ENCODE measurements at places on chromosomes 1 and 21.

DNA sequence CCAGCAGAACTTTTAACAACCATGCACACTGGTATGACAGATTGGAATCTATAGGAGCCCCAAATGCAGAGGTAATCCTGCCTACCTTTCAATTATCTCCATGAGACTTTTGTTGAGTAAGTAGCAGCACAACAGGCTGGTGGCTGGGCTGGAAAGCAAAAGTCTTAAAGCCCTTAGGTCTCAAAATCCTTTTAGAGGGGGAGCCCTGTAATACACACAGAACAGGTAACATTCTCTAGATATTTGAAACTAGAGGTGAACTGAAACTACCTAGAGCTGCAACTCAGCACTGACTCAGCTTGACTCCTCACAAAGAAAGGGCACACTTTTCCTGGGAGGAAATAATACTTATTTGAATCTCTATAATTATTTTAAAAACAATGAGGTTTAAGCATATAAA is 71.5 kb downstream of the CLCA4 start:
- DNase-seq = no peak

GRCh38 chr1:210531475-210532222 is 202.9 kb downstream of the HHAT start:
- no peak for DNase-seq

DNA sequence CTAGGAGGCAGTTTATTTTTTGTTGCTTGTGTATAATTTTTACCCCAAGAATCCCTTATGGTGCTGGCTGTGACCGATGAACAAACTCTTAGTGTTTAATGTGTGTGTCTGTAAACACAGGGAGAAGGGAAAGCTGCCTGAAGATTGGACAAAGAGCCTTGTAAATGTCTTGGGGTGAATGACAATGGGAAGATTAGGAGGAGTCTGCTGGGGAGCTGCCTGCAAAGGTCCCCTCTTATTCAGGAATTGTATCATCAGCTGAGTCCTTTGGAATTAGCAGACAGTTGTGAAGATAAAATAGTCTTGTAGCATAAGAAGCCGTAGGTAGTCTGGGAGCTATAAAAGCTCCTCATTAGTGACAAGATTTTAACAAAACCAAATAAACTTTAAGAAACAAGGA is 88.4 kb downstream of the RUNX1 start:
- no peak for DNase-seq

GRCh38 chr1:61138921-61139774 is 56.8 kb downstream of the NFIA start:
- DNase-seq = no peak

DNA sequence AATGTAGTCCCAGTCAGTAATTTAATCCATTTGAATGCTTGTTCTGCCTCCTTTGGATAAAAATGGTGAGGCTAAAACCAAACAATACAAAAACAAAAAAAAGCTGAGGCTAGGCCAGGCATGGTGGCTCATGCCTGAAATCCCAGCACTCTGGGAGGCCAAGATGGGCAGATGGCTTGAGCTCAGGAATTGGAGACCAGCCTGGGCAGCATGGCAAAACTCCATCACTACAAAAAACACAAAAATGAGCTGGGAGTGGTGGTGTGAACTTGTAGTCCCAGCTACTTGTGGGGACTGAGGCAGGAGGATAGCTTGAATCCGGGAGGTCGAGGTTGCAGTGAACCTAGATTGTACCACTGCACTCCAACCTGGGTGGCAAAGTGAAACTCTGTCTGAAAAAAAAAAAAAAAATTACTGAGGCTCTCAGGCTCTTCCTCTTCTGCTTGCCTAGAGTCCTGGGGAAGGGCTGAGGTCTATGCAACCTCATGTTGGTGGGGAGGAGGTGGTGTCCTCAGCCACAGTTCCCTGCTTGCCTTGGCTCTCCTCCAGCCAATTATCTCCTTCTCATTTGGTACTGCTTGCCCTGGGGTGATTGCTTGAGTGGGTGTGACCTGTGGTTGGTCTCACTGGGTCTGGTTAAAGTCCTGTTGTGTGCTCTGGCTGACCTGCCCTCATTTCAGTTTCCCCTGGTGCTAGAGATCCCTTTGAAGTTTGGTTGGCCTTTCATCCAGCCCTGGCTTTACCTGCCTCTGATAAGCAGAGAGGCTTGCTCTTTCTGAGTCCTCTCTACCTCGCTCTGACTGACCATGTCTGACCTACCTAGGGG is 20.9 kb downstream of the S1PR1 start:
- no peak for DNase-seq

DNA sequence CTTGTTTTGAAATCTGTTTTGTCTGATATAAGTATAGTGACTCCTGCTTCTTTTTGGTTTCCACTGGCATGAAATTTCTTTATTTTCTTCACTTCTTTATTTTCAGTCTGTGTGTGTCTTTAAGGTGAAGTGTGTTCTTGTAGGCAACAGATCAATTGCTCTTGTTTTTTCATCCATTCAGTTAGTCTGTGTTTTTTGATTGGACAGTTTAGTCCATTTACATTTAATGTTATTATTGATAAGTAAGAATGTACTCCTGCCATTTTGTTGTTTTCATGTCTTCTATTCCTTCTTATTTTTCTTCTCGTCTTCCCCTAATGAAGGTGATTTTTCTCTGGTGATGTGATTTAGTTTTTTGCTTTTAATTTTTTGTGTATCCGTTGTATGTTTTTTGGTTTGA is 487.7 kb upstream of the PBX1 start:
- DNase-seq = no peak

DNA sequence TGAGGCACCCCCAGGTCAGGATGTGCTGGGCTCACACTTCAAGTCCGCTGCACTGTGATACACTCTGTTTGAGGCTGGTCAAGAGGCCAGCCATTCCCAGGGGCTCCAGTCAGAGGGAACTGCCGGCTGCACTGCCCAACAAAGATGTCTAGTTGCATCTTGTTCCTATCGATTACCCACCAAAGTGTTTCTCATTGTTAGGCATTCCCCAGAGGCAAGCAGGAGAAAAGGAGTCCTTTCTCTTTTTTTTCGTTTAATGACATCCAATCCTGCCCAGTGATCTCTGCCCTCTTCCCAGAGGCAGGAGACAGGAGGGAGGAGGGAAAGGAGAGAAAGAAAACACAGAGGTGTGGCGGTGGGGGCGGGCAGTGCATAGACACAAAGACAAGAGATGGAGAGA is 150.4 kb downstream of the OMA1 start:
- DNase-seq = no peak

- DNase-seq = no peak
Observed at GRCh38 chr1:206835186-206835585, 30.2 kb upstream of the IL20 start.

- no peak for DNase-seq
Observed at GRCh38 chr1:22919341-22920025, 53.2 kb downstream of the LACTBL1 start.

GRCh38 chr1:40130892-40131291 is 30.3 kb upstream of the RLF start:
- no peak for DNase-seq

GRCh38 chr1:29052941-29053340 is 70.8 kb downstream of the TMEM200B start:
- no peak for DNase-seq

GRCh38 chr1:227753999-227754711 is 18.9 kb downstream of the SNAP47 start:
- no peak for DNase-seq

Measured in activated T-cell treated with anti-CD3 and anti-CD28 coated beads for 48 hours (primary cell).